ENCODE measurements at places on chromosomes 2 and 18. TPM values are rescaled to one million over a fixed set of nuclear protein-coding genes. Genes with fewer than 3 reads are reported as not detected.

- no peak overlapping the region for H3K4me3 ChIP-seq
- H3K27ac ChIP-seq, result no peak overlapping the region
- no peaks in the 10 kb centered on the region for H3K36me3 ChIP-seq
- no peak for DNase-seq
Observed at GRCh38 chr2:133085646-133086045, 415.6 kb upstream of the LYPD1 start.

GRCh38 chr2:140529706-140530105 lies 1601.1 kb downstream of the LRP1B start:
- no peaks in the 10 kb centered on the region for H3K36me3 ChIP-seq
- H3K27ac ChIP-seq, result no peak overlapping the region
- DNase-seq, result no peak
- no peaks in the 10 kb centered on the region for H3K4me1 ChIP-seq
- no peaks in the 10 kb centered on the region for H3K27me3 ChIP-seq
- no peak overlapping the region for H3K4me3 ChIP-seq

- peaks cover 5% of the 10 kb centered on the region for H3K36me3 ChIP-seq
- peaks cover 15% of the 10 kb centered on the region for H3K4me1 ChIP-seq
- peak overlapping the region; percentile 76 for H3K4me3 ChIP-seq
- H3K27me3 ChIP-seq, result peaks cover 4% of the 10 kb centered on the region
Observed at GRCh38 chr2:128473175-128474035, 154.7 kb upstream of the HS6ST1 start.

DNA sequence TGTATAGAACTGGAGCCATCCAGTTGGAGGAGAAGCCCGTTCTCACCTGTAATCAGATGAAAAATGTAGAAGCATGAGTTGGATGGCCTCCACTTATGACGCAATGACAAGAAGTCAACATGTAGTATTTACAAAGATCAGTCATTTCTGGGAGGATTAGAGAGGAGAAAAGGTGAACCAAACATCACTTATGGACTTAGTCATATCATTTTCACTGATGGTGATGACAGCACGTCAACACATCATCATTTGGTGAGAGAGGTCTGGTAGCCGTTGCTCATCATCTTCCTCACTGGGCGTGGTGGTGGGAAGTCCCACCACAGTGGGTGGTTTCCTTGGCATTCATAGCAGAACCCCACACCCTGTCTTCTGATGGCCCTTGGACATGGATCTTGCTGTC lies 264.2 kb upstream of the EPAS1 start:
- no peak overlapping the region for H3K4me3 ChIP-seq
- no peak overlapping the region for H3K27ac ChIP-seq
- H3K4me1 ChIP-seq, result no peaks in the 10 kb centered on the region
- no peaks in the 10 kb centered on the region for H3K36me3 ChIP-seq
- DNase-seq, result no peak
- no peaks in the 10 kb centered on the region for H3K27me3 ChIP-seq

GRCh38 chr18:2853926-2854664 lies 7.3 kb downstream of the EMILIN2 start:
- no peak for DNase-seq
- no peak overlapping the region for H3K4me3 ChIP-seq
- peaks cover 47% of the 10 kb centered on the region for H3K27me3 ChIP-seq
- H3K36me3 ChIP-seq, result no peaks in the 10 kb centered on the region
- H3K4me1 ChIP-seq, result no peaks in the 10 kb centered on the region

DNA sequence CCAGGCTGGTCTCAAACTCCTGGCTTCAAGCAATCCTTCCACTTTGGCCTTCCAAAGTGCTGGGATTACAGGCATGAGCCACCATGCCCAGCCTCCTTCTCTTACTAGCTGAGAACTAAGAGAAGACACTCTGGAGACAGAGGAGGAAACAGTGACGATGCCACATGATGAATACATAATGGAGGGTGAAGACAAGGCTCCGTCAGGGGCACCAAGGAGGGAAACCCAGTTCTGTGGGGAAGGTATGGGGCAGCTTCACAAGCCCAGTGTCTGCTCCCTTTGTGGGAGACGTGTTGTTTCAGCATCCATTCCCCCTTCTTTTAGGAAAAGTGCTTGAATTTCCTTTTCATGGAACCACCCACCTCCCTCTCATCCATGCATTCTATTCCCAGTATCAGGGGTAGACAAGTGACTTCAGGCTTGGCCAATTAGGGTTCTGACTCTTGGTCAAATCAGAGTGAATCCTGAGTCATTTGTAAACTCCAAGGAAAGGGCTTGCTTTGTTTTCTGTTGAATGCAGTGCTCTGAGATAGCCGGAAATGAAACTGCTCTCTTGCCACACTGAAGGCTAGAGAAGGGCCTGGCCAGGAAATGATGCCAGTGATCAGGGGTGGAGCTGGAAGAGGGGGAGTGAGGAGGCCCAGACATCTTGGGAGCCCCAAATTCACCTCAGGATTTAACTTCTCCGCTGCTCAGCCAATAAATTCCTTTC lies 23.7 kb downstream of the TMEM127 start:
- H3K36me3 ChIP-seq, result peaks cover 17% of the 10 kb centered on the region
- peaks cover 41% of the 10 kb centered on the region for H3K4me1 ChIP-seq
- no peaks in the 10 kb centered on the region for H3K27me3 ChIP-seq
- peak; percentile 43 for DNase-seq
- H3K27ac ChIP-seq, result peak overlapping the region; percentile 97

Gene STEAP3
- total RNA-seq, result not detected

DNA sequence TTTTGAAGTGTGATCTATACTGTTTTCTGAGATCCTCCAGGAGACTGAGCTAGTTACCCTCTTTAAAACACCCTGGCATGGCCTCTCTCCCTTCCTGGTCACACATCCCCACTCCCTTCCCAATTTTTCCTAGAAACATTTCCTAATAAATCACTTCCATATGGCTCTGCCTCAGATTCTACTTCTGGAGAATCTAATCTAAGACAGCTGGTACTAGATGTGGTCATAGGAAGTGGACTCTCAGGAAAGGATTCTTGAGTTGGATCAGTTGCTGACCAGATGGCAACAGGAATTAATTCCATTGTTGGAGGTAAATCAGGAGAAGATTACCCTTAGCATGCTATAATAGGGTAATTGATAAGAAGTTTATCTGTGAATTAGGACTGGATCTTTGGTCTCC lies 310.5 kb downstream of the SATB2 start:
- DNase-seq, result no peak
- no peaks in the 10 kb centered on the region for H3K4me1 ChIP-seq
- no peaks in the 10 kb centered on the region for H3K36me3 ChIP-seq
- H3K4me3 ChIP-seq, result no peak overlapping the region

Gene PLGLB2
- total RNA-seq, result 1.6 TPM

GRCh38 chr2:135785032-135785431 lies 43.4 kb downstream of the UBXN4 start:
- peaks cover 2% of the 10 kb centered on the region for H3K4me1 ChIP-seq
- peaks cover 41% of the 10 kb centered on the region for H3K36me3 ChIP-seq
- H3K4me3 ChIP-seq, result no peak overlapping the region
- DNase-seq, result no peak
- no peak overlapping the region for H3K27ac ChIP-seq
- H3K27me3 ChIP-seq, result no peaks in the 10 kb centered on the region

Gene UGT1A5
- total RNA-seq, result not detected

- DNase-seq, result no peak
- H3K4me1 ChIP-seq, result peaks cover 23% of the 10 kb centered on the region
- H3K36me3 ChIP-seq, result peaks cover 29% of the 10 kb centered on the region
- H3K27me3 ChIP-seq, result no peaks in the 10 kb centered on the region
- peak overlapping the region; percentile 62 for H3K27ac ChIP-seq
Observed at GRCh38 chr2:29035016-29035745, 39.1 kb downstream of the PCARE start.

DNA sequence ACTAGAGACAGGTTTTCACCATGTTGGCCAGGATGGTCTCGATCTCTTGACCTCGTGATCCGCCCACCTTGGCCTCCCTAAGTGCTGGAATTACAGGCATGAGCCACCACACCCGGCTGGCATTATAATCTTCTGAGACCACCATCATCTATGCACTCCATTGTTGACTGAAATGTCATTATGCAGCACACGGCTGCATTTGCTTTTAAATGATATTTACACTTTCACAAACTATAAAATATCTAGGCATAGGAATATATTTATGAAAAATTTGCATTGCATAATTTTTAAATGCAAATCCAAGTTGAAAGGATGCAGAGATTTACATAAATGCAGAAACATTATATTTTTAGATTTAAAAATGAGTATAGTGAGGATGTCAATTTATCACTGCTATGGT lies 30.0 kb upstream of the ANKRD44 start:
- no peaks in the 10 kb centered on the region for H3K36me3 ChIP-seq
- no peak overlapping the region for H3K4me3 ChIP-seq
- H3K27ac ChIP-seq, result no peak overlapping the region
- no peak for DNase-seq
- no peaks in the 10 kb centered on the region for H3K27me3 ChIP-seq
- H3K4me1 ChIP-seq, result peaks cover 11% of the 10 kb centered on the region

DNA sequence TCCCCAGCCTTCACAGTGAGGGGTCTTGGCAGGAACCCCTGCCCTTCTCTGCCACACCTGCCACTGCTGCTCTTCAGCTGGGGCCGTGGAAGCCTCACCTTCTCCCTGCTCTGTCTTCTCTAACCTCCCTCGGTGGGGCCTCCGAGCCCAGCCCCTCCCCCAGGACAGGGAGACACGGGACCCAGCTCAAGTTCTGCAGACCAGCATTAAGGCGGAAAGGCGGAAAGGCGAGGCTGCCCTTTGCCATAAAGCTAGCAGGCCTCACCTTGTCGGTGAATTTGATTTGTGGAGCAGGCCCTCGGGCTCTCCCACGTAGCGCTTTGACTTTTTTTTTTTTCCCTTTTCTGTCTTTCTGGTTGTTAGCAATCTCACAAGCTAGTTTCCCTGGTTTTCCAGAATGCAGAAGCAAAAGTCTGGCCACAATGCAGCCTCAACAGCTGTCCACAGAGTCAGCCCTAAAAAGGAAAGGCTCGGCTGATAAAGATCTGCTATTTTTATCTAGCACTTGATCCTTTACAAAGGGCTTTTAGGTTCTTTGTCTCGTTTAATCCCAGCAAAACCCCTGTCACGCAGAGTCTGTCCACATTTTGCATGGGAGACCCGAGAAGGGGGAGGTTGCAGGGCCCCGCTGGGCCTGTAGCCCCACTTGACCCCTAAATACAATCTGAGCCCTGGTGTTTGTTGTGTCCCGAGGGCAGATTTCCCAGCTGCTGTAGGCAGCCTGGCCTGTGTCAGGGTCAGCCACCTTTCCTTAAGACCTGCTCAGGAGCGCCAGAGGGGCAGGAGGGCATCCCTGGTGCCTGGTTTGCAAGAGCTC lies 6.0 kb downstream of the ITM2C start:
- DNase-seq, result no peak
- H3K27me3 ChIP-seq, result peaks cover 1% of the 10 kb centered on the region
- peaks cover 8% of the 10 kb centered on the region for H3K36me3 ChIP-seq
- no peak overlapping the region for H3K4me3 ChIP-seq
- H3K27ac ChIP-seq, result no peak overlapping the region

Gene SGPP2
- 1.2 TPM for total RNA-seq

Gene MAP3K20
- total RNA-seq, result 14.9 TPM

Gene CNGA3
- not detected for total RNA-seq

Gene GALNT13
- 0.64 TPM for total RNA-seq

DNA sequence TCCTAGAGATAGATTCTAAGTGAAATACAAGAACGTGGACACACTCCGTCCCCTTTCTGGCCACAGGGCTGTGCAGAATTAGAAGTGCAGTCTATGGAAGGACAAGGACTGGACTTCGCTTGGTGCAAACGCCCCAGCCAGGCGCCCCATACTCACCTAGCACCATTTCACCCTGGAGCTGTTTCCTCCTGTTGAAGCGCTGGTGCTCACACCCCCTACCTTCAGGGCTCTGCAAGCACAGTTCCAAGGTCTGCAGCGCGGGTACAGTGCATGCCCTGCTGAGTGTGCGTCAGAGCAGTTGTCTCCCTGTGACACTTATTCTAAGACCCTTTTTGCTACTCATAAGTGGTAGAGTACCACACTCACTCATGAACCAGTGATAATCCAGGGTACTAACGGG lies 3.0 kb downstream of the HPCAL1 start:
- peak overlapping the region; percentile 99 for H3K4me3 ChIP-seq
- peaks cover 50% of the 10 kb centered on the region for H3K4me1 ChIP-seq
- H3K36me3 ChIP-seq, result peaks cover 16% of the 10 kb centered on the region
- H3K27ac ChIP-seq, result peak overlapping the region; percentile 31

GRCh38 chr2:55511508-55512124 lies 7.9 kb upstream of the CFAP36 start:
- no peaks in the 10 kb centered on the region for H3K27me3 ChIP-seq
- no peak for DNase-seq
- H3K4me3 ChIP-seq, result no peak overlapping the region

DNA sequence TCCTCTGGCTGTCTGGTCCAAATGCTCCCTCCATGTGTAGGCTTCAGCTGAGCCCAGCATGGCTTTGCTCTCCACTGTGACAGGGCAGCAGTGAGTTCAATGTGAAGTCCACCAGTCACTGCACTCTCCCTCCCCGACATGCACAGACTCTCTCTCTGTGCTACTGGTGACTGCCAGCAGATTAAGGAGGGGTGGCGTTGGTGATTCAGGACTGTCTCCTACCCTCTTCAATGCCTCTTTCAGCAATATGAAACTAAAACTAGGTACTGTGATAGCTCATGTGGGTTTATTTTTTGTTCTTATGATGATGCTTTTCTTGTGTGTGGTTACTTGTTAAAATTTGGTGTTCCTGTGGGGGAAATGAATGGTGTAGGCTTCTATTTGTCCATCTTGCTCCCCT lies 201.0 kb upstream of the RBMS1 start:
- no peak overlapping the region for H3K4me3 ChIP-seq
- H3K4me1 ChIP-seq, result no peaks in the 10 kb centered on the region
- H3K36me3 ChIP-seq, result peaks cover 2% of the 10 kb centered on the region
- no peaks in the 10 kb centered on the region for H3K27me3 ChIP-seq

DNA sequence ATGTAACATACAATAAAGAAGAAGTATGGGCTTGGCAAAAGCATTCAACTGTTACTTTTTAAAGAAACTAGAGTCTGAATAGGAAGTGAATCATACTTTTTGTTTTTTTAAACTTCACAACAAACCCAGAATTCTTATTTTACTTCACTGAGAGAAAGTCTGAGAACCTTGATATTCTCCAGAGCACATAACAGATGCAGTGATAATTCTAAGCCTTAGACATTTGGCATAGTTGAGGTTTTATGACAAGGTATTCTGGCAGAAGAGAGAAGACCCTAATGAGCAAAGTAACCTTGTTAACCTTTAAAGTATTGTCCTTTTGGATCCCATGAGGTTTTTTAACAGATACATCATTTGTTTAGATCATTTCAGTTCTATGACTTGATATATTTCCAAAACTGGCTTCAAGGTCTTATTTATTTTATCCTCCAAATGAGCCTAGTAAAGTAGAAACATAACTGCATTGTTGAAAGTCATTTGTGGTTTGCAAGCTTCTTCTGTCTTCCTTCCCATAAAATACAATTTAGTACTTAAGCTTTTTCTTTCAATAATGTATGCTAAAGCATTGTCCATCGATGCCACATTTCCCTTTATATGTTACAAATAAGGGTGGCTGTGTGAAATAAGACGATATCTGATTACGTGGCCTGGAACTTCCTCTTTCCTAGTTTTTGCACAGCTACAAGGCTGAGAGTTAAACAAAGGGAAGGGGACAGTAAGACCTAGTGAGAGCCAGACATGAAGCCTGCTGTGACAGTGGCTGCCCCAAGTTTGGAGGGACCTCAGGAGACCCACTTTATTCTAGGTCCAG lies 86.1 kb upstream of the ITPRID2 start:
- no peak for DNase-seq
- peaks cover 3% of the 10 kb centered on the region for H3K4me1 ChIP-seq
- H3K36me3 ChIP-seq, result no peaks in the 10 kb centered on the region
- H3K4me3 ChIP-seq, result no peak overlapping the region
- peaks cover 10% of the 10 kb centered on the region for H3K27me3 ChIP-seq
- H3K27ac ChIP-seq, result no peak overlapping the region

- no peak overlapping the region for H3K27ac ChIP-seq
- peaks cover 3% of the 10 kb centered on the region for H3K4me1 ChIP-seq
Observed at GRCh38 chr18:74197705-74198341, 49.5 kb downstream of the TIMM21 start.

Gene DPP4
- total RNA-seq, result 101 TPM

Data from activated naive CD8-positive, alpha-beta T cell treated with anti-CD3 and anti-CD28 coated beads, Interleukin-2, amount 10 ng/mL, durations not matched to agents 7 days and 5 days (primary cell).